Daoy (cell line): ENCODE measurements at places on chromosomes 3 and 15.

GRCh38 chr3:49460188-49460890, 9.7 kb upstream of the DAG1 start:
- no peak for DNase-seq

- no peak for DNase-seq
Measured at GRCh38 chr15:61318802-61319525, 89.9 kb upstream of the RORA start.

DNA sequence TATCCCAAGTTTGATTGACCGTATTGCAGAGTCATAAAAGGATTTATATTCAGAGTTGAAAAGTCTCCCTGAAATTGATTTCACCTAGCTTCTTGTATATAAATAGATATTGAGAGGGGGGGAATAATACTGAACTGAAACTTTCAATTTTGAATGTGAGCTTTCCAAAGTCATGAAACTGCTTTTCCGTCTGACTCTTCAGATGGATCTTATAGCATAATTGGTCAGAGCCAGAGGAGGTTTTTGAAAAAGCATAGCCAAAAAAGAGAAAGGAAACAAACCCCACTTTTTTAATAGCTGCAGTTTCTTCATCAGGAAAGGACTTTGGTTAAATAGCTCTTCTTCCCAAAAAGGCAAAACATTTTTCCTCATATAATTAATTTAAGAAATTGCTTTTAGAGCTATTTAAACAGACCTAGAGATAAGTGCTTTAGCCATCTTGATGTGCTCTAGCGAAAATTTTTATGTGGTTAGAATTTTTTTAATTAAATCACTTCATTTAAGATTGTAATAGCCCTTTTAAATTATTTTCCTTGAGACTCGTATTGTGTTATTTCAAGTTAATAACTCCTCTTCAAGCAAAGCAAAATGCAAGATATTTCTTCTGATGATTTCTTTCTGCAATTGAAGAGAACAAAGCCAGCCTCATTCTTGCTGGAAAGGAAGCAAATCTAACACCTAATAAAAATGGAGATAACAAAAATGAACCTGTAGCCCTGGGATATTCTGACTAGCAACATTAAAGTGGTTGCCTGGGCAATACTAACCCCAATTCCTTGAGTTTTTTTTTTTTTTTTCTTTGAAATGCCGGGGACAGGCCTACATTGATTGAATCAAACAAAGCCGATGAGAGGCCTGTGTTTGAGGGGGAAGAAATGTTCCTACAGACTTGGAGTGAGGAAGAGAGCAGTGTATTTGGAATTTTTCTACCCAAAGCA, 173.6 kb downstream of the PTPRG start:
- no peak for DNase-seq

- DNase-seq, result peak; percentile 7
Measured at GRCh38 chr15:63528138-63528659, 23.8 kb downstream of the USP3 start.
